ENCODE measurements at places on chromosomes 1 and 21.

- H3K4me1 ChIP-seq: peaks cover 35% of the 10 kb centered on the region
- H3K36me3 ChIP-seq: peaks cover 93% of the 10 kb centered on the region
These were observed 9.5 kb downstream of the RER1 start for GRCh38 chr1:2400950-2401649.

GRCh38 chr1:43241413-43241836, 28.4 kb upstream of the TMEM125 start:
- H3K36me3 ChIP-seq: no peaks in the 10 kb centered on the region
- DNase-seq: no peak
- no peak overlapping the region for H3K27ac ChIP-seq
- no peaks in the 10 kb centered on the region for H3K4me1 ChIP-seq
- no peak overlapping the region for H3K4me3 ChIP-seq
- peaks cover 51% of the 10 kb centered on the region for H3K27me3 ChIP-seq

DNA sequence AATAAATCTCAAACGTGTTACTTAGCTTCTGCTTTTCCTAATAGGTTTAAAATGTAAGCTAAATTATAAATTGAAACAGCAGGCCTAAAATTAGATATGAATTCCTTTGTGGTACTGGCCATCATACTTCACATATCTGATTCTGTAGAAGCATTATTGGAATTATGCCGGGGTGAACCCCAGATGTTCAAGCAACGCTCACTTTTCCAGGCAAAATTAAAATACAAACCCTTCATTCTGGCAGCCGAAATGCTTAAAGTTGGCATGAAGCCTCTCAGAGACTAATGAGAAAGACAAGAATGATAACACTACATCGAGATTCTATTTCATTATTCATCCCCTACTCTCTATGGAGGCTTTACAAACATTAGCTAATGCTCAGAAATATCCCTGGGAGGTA, 1352.7 kb upstream of the ADGRL2 start:
- H3K36me3 ChIP-seq: no peaks in the 10 kb centered on the region
- no peaks in the 10 kb centered on the region for H3K27me3 ChIP-seq
- no peak overlapping the region for H3K4me3 ChIP-seq

DNA sequence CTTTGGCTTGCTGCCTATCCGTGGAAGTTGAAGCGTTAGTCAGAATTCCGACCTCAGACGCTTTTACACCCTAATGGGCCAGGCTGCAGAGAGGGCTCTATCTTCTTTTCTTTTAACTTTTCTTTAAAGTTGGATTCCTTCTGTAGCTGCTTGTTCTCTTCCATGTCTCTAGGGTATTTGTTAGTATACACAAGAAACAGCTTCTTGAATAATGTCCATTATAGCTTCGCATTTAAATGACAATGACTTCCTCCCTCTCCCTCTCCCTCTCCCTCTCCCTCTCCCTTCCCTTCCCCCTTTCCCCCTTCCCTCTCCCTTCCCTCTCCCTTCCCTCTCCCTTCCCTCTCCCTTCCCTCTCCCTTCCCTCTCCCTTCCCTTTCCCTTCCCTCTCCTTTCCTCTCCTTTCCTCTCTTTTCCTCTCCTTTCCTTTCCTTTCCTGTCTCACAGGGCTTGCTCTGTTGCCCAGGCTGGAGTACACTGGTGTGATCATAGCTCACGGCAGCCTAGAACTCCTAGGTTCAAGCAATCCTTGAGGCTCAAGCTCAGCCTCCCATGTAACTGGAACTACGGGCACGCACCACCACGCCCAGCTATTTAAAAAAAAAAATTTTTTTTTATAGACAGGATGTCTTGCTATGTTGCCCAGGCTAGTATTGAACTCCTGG, 33.0 kb downstream of the RIPPLY3 start:
- H3K4me3 ChIP-seq: no peak overlapping the region
- DNase-seq: no peak
- H3K36me3 ChIP-seq: no peaks in the 10 kb centered on the region
- H3K4me1 ChIP-seq: no peaks in the 10 kb centered on the region
- H3K27ac ChIP-seq: no peak overlapping the region

GRCh38 chr1:155070721-155071569, 7.4 kb downstream of the EFNA4 start:
- peak overlapping the region; percentile 29 for H3K4me3 ChIP-seq
- peak overlapping the region; percentile 44 for H3K27ac ChIP-seq
- H3K36me3 ChIP-seq: peaks cover 15% of the 10 kb centered on the region
- H3K4me1 ChIP-seq: peaks cover 47% of the 10 kb centered on the region

DNA sequence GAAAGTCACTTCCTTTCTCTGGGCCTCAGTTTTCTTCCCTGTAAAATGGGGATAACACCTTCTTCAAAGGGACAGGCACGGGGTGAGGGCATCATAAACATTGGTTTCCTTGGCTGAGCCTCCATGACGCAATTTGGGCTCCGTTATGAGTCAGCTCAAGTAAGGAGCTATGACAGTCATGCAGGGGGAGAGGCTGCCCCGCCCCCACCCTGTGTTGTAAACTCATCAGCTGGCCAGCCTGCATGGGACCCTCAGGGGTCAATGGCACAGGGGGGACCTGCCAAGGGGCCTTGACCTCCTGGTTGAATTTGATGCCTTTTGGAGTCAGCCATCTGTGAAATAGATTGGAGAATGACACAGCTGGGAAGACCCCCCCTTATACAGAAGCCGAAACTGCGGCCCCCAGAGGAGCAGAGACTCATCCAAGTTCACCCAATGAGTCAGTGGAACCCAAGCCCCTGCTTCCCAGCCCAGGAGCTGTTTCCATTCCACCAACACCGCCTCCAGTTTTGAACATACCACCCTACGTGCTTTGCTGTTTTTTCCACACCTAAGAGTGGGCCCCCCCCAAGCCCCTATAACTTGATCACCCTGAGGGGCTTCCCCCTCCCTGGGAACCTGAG, 36.8 kb upstream of the RUNX3 start:
- peaks cover 26% of the 10 kb centered on the region for H3K4me1 ChIP-seq
- H3K27ac ChIP-seq: no peak overlapping the region
- no peaks in the 10 kb centered on the region for H3K36me3 ChIP-seq
- H3K4me3 ChIP-seq: no peak overlapping the region
- DNase-seq: peak; percentile 67
- peaks cover 56% of the 10 kb centered on the region for H3K27me3 ChIP-seq

- no peak overlapping the region for H3K4me3 ChIP-seq
- no peak overlapping the region for H3K27ac ChIP-seq
- peaks cover 10% of the 10 kb centered on the region for H3K27me3 ChIP-seq
- H3K4me1 ChIP-seq: peaks cover 37% of the 10 kb centered on the region
- H3K36me3 ChIP-seq: 0 out of 3 replicates have a peak, but pooled peaks cover 2% of the 10 kb centered on the region
These were observed 113.3 kb downstream of the NAV1 start for GRCh38 chr1:201652181-201652580.

- no peak for DNase-seq
- no peaks in the 10 kb centered on the region for H3K36me3 ChIP-seq
These were observed 109.1 kb upstream of the HOOK1 start for GRCh38 chr1:59705466-59706302.

DNA sequence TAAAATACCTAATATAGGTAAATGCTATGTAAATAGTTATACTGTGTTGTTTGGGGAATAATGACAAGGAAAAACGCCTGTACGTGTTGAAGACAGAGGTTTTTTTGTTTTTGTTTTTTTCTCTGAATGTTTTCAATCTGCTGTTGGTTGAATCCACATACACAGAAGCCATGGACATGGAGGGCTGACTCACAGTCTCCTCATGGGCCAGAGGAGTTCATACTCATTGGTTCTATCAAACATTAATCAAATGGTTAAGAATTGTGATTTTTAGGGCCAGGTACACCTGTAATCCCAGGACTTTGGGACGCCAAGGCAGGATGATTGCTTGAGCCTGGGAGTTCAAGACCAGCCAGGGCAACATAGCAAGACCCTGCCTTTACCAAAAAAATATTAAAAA, 20.5 kb downstream of the MIER1 start:
- H3K4me1 ChIP-seq: no peaks in the 10 kb centered on the region
- DNase-seq: no peak
- H3K36me3 ChIP-seq: peaks cover 86% of the 10 kb centered on the region
- H3K27ac ChIP-seq: no peak overlapping the region

- no peak overlapping the region for H3K27ac ChIP-seq
- no peak for DNase-seq
These were observed 54.7 kb downstream of the STUM start for GRCh38 chr1:226603022-226603857.

- no peak overlapping the region for H3K4me3 ChIP-seq
- DNase-seq: no peak
- peaks cover 12% of the 10 kb centered on the region for H3K4me1 ChIP-seq
- H3K27me3 ChIP-seq: no peaks in the 10 kb centered on the region
- no peaks in the 10 kb centered on the region for H3K36me3 ChIP-seq
- H3K27ac ChIP-seq: no peak overlapping the region
These were observed 21.3 kb downstream of the USP25 start for GRCh38 chr21:15751037-15751436.

DNA sequence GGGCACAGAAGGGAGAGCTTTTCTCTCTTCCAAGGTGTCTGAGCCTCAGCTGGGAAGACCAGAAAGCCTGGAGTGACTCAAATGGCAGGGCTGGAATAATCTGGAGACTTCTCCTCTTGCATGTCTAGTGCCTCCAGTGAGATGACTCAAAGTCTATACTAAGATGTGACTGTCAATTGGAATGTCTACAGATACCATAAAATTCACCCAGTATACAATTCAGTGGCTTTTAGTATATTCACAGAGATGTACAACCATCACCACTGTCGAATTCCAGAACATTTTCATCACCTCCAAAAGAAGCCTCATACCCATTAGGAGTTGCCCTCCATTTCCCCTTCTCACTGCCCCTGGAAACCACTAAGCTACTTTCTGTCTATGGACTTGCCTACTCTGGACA, 47.9 kb upstream of the CNN3 start:
- peaks cover 10% of the 10 kb centered on the region for H3K27me3 ChIP-seq
- H3K4me1 ChIP-seq: no peaks in the 10 kb centered on the region
- no peaks in the 10 kb centered on the region for H3K36me3 ChIP-seq
- H3K27ac ChIP-seq: no peak overlapping the region
- no peak overlapping the region for H3K4me3 ChIP-seq

DNA sequence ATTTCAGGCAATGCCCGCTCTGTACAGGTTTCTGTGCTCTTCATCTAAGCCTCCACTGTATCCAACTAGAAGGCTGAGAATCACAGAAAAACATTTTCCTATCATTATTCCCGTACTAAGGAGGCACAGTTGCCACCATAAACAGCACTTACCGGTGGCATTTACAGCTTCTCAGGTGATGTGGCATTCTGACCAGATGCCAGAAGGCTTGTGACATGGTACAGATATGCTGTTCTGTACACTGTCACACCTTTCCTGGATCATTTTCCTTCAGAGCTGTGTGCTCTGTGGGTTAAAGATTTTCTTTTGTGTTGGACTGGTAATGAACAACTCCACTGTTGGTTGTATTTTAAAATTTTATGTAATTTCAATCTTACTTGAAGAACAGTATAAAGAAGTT, 4.0 kb upstream of the UAP1 start:
- no peaks in the 10 kb centered on the region for H3K27me3 ChIP-seq
- no peak overlapping the region for H3K4me3 ChIP-seq
- H3K27ac ChIP-seq: no peak overlapping the region
- peaks cover 14% of the 10 kb centered on the region for H3K4me1 ChIP-seq

- H3K27me3 ChIP-seq: no peaks in the 10 kb centered on the region
- no peak overlapping the region for H3K27ac ChIP-seq
- no peaks in the 10 kb centered on the region for H3K36me3 ChIP-seq
- no peak overlapping the region for H3K4me3 ChIP-seq
- DNase-seq: no peak
These were observed 151.7 kb downstream of the ZC3H11B start for GRCh38 chr1:219460896-219461815.

- H3K27me3 ChIP-seq: no peaks in the 10 kb centered on the region
- peak overlapping the region; percentile 89 for H3K27ac ChIP-seq
- H3K36me3 ChIP-seq: no peaks in the 10 kb centered on the region
- H3K4me1 ChIP-seq: peaks cover 45% of the 10 kb centered on the region
These were observed 10.0 kb upstream of the AGPAT3 start for GRCh38 chr21:43854773-43855633.

- DNase-seq: no peak
- H3K4me3 ChIP-seq: no peak overlapping the region
- no peaks in the 10 kb centered on the region for H3K36me3 ChIP-seq
- H3K4me1 ChIP-seq: peaks cover 3% of the 10 kb centered on the region
- peaks cover 25% of the 10 kb centered on the region for H3K27me3 ChIP-seq
These were observed 1.1 kb downstream of the TMPRSS2 start for GRCh38 chr21:41506611-41507520.

DNA sequence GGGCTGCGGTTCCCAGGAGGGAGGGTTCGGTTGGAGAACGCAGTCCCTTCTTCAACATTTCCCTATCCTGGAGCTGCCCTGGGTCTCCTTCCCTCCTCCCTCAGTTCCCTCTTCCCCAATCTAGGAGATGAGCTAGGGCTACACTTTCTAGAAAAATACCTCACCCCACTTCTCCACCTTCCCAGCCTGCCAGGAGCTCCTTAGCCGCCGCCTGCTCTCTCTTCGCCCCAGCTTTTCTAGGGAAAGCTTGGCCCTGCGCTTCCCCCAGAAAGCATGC, 488 bp upstream of the ADAMTS1 start:
- no peak for DNase-seq
- H3K36me3 ChIP-seq: no peaks in the 10 kb centered on the region
- H3K4me3 ChIP-seq: no peak overlapping the region
- no peaks in the 10 kb centered on the region for H3K27me3 ChIP-seq

DNA sequence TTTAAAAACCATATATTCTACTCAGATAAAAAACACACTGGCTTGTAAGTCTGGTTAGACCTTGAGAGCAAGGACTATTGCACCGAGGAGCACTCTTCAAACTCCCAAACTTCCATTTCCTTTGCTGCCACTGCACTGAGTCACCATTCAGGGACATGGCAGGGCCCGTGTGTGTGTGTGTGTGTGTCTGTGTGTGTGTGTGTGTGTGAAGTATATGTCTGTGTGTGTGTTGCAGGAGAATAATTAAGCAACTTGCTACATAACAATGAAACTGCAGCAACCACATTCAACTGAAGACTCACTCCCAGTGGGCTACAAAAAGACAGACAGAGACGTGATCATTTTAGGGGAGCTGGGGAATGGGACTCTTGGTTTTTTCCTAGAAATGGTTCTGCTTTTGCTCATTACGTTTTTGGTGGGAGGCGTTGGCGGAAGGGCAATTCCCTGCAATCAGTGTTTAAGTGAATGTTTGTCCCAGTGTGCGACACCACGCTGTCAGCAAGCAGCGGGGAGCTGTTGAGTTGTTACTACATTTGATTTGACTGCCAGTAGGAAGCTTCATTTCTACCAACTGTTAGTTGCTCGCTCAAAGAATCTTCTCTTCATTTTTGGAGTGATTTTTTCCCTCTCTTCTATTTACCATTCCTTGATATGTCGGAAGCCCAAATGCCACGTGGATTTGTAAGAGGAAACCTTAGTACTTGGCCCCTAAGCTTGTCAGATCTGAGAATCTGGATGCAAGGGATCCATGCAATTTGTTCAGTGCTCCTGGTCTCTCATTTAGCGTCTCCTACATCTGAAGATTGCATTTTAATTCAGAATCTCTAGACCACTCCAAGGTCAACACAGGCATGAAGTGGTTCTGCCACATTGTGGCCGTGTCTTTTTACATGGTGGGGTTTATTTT, 36.1 kb downstream of the ESRRG start:
- H3K36me3 ChIP-seq: no peaks in the 10 kb centered on the region
- no peak for DNase-seq
- no peaks in the 10 kb centered on the region for H3K27me3 ChIP-seq
- H3K4me1 ChIP-seq: no peaks in the 10 kb centered on the region
- no peak overlapping the region for H3K27ac ChIP-seq
- no peak overlapping the region for H3K4me3 ChIP-seq

GRCh38 chr1:28595412-28596191, 3.5 kb downstream of the RAB42 start:
- DNase-seq: no peak
- 0 out of 3 replicates have a peak, but pooled peaks cover 2% of the 10 kb centered on the region for H3K36me3 ChIP-seq
- peaks cover 5% of the 10 kb centered on the region for H3K27me3 ChIP-seq
- no peak overlapping the region for H3K4me3 ChIP-seq

- DNase-seq: no peak
- H3K36me3 ChIP-seq: no peaks in the 10 kb centered on the region
- H3K4me1 ChIP-seq: no peaks in the 10 kb centered on the region
- H3K4me3 ChIP-seq: no peak overlapping the region
- no peaks in the 10 kb centered on the region for H3K27me3 ChIP-seq
- H3K27ac ChIP-seq: no peak overlapping the region
These were observed 83.3 kb downstream of the FNBP1L start for GRCh38 chr1:93531193-93531592.

Data from K562 (cell line).